ENCODE measurements at places on chromosomes 1 and 21. TPM values are rescaled to one million over a fixed set of nuclear protein-coding genes. Genes with fewer than 3 reads are reported as not detected.

DNA sequence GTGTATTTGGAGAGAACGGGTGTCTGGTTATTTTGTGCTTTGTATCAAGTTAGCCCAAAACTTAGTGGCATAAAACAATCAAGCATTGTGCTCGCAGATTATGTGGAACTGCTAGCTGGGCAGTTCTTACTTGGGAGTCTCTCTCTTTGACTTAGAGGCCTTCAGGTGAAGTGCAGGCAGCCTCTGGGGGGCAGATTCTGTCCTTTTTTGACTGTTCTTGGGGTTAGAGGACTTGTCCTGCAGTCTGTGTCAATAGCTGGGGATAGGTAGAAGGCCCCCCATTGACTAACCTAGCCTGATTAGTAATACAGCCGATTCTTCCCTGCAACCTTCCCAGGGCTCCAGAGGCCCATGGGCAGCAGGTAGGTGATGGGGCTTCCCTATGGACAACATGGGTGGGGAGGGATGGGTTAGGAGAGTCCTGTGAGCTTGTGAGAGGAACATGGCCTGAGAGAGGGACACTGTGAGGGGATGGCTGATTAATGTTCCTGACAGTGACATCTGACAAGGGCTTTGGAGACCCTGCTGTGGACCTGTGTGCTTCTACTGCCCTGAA lies 37.2 kb upstream of the ACOT11 start:
- peaks cover 5% of the 10 kb centered on the region for H3K27me3 ChIP-seq
- H3K4me3 ChIP-seq: no peak overlapping the region
- H3K27ac ChIP-seq: no peak overlapping the region

GRCh38 chr1:111232134-111232533 lies 4.6 kb downstream of the CHI3L2 start:
- DNase-seq: no peak
- peaks cover 26% of the 10 kb centered on the region for H3K4me1 ChIP-seq
- no peak overlapping the region for H3K27ac ChIP-seq
- H3K36me3 ChIP-seq: no peaks in the 10 kb centered on the region

Gene EPS8L3
- not detected for total RNA-seq

- no peak for DNase-seq
- no peaks in the 10 kb centered on the region for H3K4me1 ChIP-seq
- peaks cover 38% of the 10 kb centered on the region for H3K36me3 ChIP-seq
- H3K27ac ChIP-seq: no peak overlapping the region
- H3K4me3 ChIP-seq: no peak overlapping the region
These were observed 275.0 kb downstream of the AKT3 start for GRCh38 chr1:243575070-243575469.

Gene SH2D2A
- not detected for total RNA-seq

Gene GUK1
- 166 TPM for total RNA-seq

Gene CR1
- not detected for total RNA-seq
